Activated T-helper 2 cell treated with anti-CD3 and anti-CD28 coated beads, Interferon-gamma antibody, Interleukin-2, Interleukin-4, amounts not matched to agents 10 μg/mL and 5 μg/mL and 100 μg/mL, durations not matched to agents 14 hours and 24 hours and 36 hours (primary cell): ENCODE measurements at places on chromosomes 2 and 18.

- no peak overlapping the region for H3K4me3 ChIP-seq
- DNase-seq: no peak
- H3K4me1 ChIP-seq: peaks cover 63% of the 10 kb centered on the region
- H3K36me3 ChIP-seq: no peaks in the 10 kb centered on the region
- H3K27ac ChIP-seq: peak overlapping the region; percentile 47
Measured at GRCh38 chr18:48804856-48805610, 145.7 kb downstream of the SMAD7 start.

GRCh38 chr18:31219395-31219794 is 56.7 kb upstream of the DSC1 start:
- no peaks in the 10 kb centered on the region for H3K36me3 ChIP-seq
- no peak overlapping the region for H3K4me3 ChIP-seq
- DNase-seq: no peak
- H3K4me1 ChIP-seq: no peaks in the 10 kb centered on the region
- H3K27ac ChIP-seq: no peak overlapping the region

GRCh38 chr2:9738535-9739496 is 104.5 kb upstream of the TAF1B start:
- H3K4me1 ChIP-seq: peaks cover 41% of the 10 kb centered on the region
- peak overlapping the region; percentile 71 for H3K27ac ChIP-seq
- no peak for DNase-seq
- peaks cover 3% of the 10 kb centered on the region for H3K36me3 ChIP-seq

DNA sequence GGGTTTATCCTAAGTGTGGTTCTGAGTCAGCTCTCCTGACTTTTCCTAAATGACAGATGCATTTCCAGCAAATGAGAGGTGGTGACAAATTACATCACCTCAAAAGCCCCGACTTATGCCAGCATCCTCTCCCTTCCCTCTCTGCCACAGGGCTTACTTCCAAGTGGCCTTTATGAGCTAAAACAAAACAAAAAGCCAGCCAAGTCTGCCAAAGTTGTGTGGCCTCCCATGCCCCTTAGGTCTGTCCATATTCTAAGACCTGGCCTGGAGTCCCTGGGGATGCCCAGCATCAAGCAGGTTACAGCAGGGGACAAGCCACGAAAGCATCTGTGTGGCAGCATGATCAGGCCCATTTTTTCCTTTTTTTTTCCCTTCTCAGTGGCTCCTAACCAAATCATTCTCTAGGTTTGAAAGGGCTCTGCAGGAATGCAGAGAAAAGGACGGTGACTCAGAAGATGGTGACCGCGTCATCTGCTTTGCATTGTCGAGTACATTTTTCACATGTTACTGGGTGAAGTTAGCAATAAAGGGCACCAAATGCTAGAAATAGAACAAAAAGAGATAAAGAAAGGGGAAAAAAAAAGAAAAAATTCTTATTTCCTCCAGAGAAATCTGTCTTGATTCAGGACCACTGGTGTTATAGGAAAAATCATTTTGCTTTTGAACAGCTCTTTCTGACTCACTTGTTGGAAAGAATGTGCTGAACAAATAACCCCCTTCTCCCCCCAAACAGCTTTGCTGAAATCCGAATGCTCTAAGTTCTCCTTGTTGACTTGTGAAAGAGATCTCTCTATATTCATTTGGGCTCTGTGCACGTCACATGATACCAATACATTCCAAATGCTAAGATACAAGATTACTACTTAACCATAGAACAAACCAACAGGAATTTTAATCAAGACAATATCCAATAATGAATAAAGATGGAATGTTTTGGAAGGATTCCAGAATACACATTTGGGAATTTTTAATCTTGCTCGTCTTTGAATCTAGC is 178.7 kb downstream of the EN1 start:
- no peak overlapping the region for H3K4me3 ChIP-seq
- H3K27ac ChIP-seq: no peak overlapping the region
- no peaks in the 10 kb centered on the region for H3K4me1 ChIP-seq
- DNase-seq: no peak
- no peaks in the 10 kb centered on the region for H3K27me3 ChIP-seq

GRCh38 chr2:68741805-68742306 is 7.2 kb downstream of the ARHGAP25 start:
- no peaks in the 10 kb centered on the region for H3K27me3 ChIP-seq
- peaks cover 71% of the 10 kb centered on the region for H3K36me3 ChIP-seq
- no peak overlapping the region for H3K4me3 ChIP-seq

GRCh38 chr2:240376739-240377138 is 58.7 kb upstream of the GPC1 start:
- H3K4me1 ChIP-seq: peaks cover 6% of the 10 kb centered on the region
- peaks cover 4% of the 10 kb centered on the region for H3K27me3 ChIP-seq
- H3K4me3 ChIP-seq: no peak overlapping the region
- H3K36me3 ChIP-seq: no peaks in the 10 kb centered on the region
- no peak overlapping the region for H3K27ac ChIP-seq
